Left lung (tissue), 14 donors: ENCODE measurements at places on chromosomes 1 and 21. TPM values are rescaled to one million over a fixed set of nuclear protein-coding genes. Genes with fewer than 3 reads are reported as not detected.

DNA sequence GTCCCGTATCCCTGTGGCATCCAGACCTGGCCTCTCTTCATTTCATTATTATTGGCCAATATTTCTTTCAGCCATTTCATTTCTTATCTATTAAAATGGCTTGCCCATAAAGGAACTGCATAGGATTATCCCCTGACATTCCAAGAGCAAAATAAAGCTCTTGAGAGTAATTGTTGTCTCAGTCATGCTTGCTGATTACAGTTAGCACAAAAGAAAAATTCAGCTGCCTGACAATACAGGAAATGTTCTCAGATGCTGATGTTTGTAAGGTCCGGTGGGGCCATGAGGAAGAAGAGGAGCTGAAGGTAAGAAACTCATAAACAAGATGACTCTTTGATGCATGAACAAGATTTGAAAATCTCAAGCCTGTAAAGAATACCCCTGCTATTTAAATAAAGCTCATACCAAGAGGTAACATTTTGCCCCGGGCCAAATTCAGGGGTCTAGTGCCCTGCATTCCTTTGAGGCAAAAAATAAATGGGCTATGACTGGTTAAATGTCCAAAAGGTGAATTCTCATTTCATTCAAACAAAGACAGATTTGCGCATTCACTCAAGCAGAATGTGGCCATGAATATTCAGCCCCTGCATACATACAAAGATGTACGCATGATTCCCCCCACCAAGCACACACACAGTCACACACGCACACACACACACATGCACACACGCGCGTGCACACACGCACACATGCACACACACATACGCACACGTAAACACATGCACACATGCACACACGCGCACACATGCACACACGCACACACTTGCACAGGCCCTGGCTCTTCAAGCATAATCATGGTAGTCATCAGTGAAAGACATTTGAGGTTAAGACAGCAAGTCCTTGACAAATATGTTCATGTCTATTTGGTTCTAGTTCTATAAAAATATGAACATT, 44.8 kb downstream of the KCNJ15 start:
- peaks cover 75% of the 10 kb centered on the region for H3K4me1 ChIP-seq
- no peak overlapping the region for H3K4me3 ChIP-seq
- H3K27ac ChIP-seq, result peak overlapping the region; percentile 59
- DNase-seq, result no peak

GRCh38 chr1:89884718-89885596, 64.1 kb downstream of the LRRC8D start:
- DNase-seq, result no peak
- H3K27ac ChIP-seq, result no peak overlapping the region
- no peaks in the 10 kb centered on the region for H3K27me3 ChIP-seq
- no peaks in the 10 kb centered on the region for H3K4me1 ChIP-seq
- no peaks in the 10 kb centered on the region for H3K36me3 ChIP-seq

The COL8A2 gene
- total RNA-seq, result 8.4 TPM

The NUDT4B gene
- total RNA-seq, result 2.5 TPM
